Right renal pelvis (tissue), 4 donors: ENCODE measurements at places on chromosomes 2 and 18.

- DNase-seq: no peak
Measured at GRCh38 chr2:32558492-32558891, 69.4 kb upstream of the TTC27 start.

DNA sequence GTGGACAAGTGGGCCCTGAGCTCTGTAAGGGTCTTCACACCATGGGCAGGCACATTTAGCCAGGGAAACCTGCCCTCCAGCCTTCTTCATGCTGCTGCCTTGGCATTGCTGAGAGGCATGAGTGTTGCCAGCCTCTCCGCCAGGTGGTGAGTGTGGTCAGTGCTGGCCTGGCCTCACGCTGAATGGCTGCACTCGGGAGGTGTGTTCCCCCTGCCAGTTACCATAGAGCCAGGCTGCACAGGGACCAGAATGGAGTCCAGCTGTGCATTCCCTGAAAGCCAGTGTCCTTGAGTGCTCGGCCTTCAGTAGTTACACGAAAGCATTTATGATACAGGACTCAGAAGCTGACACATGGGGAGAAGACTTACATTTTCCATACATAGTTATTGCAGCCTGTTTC, 139.7 kb downstream of the ATP9B start:
- no peak for DNase-seq

GRCh38 chr2:99481941-99482340, 7.9 kb downstream of the REV1 start:
- DNase-seq: no peak

GRCh38 chr2:25586726-25587144, 86.6 kb downstream of the DTNB start:
- DNase-seq: no peak

- DNase-seq: no peak
Measured at GRCh38 chr18:76494231-76495005, 624 bp downstream of the ZNF516 start.

- DNase-seq: no peak
Measured at GRCh38 chr2:38997781-38998180, 108.1 kb downstream of the ARHGEF33 start.

- no peak for DNase-seq
Measured at GRCh38 chr18:43563780-43564179, 286.5 kb upstream of the SYT4 start.

- DNase-seq: no peak
Measured at GRCh38 chr18:54906331-54907185, 52.7 kb downstream of the CCDC68 start.

DNA sequence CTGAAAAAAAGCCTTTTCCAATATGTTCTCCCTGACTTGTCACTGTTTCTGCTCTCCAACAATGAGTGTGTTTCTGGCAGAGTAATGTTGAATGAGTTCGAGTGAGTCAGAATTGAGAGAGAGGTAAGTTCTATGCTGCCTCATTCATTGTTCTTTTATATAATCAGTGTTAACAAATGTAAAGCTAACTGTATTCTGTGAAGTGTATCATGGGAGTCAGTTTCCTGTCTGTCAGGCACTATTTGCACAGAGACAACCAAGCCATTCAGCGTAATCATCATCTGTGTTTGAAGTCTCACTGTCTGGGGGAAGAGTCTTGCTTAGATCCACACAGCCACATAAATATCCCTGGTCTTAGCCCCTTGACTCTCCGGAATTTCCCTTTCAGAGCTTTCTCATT, 22.0 kb upstream of the UPP2 start:
- DNase-seq: no peak

DNA sequence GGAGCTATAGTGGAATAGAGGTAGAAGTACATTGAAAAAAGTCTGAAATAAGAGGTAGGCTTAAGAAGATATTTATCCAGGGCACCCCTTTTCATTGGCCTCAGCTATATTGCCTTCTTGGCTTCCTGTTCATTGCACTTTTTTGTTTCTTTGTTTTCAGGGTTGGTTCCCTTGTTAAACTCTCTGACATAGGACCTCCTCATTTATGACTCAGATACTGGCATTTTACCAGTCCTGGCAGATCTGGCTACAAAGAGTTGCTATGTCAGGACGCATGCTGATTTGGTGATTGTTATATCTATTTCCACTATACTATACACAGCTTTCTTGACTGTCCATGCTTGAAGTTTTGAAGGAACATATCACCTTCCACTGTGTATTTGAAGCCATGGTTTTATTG, 60.0 kb downstream of the GCA start:
- no peak for DNase-seq

DNA sequence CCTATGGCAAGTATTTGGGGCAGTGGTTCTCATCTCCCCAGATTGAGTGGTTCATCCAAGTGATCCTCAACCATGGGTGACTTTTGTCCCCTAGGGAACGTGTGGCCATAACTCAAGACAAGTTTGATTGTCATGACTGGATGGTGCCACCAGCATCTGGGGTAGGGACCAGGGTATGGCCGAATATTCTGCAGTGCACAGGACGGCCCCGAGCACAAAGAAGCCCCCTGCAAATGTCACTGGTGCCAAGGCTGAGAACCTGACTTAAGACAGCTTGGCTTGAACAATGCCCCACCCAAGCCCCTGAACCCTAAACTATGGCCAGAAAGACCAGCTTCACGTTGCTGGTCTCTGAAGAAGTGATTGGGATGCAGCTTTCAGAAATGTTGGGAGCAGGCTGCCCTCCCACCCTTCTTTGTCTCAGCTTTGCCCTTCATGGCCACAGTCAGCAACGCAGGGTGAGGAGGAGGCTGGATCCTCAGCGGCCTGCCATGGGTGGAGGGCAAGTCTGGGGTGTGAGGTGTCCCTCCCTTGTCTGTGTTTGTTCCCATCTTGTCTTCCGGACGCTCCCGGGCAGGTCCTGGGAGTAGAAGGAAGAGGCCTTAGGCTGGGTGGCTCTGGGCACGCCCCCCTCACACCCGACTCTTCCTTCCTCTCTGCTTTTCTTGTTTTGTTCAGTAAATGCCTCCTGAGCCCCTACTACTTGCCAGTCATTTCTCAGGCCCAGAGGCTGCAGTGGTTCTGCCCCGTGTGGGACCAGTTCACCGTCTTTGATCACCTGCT, 43.4 kb downstream of the GREB1 start:
- no peak for DNase-seq

DNA sequence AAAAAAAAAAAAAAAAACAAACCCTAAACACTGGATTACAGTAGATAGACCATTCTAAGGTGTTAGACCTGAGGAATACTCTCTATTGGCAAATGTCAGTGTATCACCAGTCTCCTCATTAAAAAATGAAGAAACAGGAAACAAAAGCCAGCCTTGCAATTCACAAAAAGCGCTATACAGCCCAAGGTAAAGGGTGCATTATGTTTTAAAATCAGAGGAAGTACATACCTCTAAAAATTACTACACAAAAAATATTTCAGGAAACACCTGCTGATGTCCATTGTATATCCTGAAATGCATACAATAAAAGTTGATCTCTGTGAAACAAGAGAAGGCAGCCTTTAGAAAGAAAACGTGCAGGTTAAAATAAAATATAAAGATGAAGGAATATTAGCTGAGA, 54.9 kb upstream of the TSPYL6 start:
- DNase-seq: no peak

DNA sequence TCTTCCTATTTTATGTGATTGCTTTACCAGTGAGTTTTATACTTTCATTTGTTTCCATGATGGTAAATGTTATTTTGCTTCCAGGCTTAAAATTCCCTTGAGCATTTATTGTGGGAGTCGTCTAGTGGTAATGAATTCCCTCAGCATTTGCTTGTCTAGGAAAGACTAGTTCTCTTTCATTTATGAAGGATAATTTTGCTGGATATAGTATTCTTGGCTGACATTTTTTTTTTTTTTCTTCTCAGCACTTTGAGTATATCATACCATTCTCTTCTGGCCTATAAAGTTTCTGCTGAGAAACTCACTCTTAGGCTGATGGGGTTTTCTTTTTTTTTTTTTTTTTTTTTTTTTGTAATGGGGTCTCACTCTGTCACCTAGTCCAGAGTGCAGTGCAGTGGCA, 99.1 kb downstream of the EDAR start:
- no peak for DNase-seq

DNA sequence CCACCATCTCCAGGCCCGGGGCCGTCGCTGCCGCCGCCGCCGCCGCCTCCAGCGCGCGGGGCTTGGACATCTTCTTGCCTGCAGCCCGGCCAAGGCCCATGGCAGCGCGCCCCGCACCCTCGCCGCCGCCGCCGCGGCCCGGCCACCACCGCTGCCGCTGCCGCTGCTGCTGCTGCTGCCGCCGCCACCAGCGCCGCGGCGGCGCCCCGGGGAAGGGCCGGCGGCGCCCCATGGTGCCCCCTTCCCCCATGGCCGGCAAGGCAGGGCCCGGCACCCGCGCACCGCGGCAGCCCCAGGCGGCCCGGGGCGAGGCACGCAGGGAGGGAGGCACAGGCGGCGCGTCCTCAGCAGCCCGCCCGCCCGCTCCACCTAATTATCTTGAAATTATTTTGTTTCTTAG, 3057.4 kb downstream of the RPIA start:
- no peak for DNase-seq

- DNase-seq: no peak
Measured at GRCh38 chr2:24342110-24342910, 18.0 kb downstream of the ITSN2 start.

- DNase-seq: no peak
Measured at GRCh38 chr18:57813245-57813644, 10.1 kb upstream of the ATP8B1 start.

- no peak for DNase-seq
Measured at GRCh38 chr2:43478412-43479086, 117.3 kb downstream of the THADA start.

- no peak for DNase-seq
Measured at GRCh38 chr2:112718863-112719370, 1.9 kb upstream of the NT5DC4 start.

DNA sequence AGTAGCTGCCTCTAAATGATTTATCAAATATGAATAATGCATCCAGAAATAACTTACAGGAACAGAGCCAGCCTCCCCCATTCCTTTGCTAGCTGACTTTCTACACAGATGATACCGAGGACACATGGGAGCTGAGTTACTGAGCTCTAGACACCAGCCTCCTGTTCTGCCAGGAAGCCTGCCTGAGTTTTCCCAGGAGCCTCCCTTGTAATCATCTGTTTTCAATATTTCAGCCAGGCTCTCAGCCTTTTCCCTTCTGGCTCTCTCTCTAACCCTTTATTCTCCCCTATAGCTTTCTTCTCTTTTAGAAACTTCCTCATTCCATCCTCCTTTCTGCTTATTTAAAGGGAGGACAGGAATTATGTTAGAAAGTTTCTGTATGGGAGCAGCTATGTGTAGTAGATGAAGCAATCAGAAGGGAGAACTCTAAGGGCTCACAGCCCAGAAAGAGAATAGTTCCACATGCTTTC, 911.6 kb downstream of the TDRD15 start:
- DNase-seq: no peak

- no peak for DNase-seq
Measured at GRCh38 chr18:66005831-66006588, 255.2 kb downstream of the CDH7 start.

DNA sequence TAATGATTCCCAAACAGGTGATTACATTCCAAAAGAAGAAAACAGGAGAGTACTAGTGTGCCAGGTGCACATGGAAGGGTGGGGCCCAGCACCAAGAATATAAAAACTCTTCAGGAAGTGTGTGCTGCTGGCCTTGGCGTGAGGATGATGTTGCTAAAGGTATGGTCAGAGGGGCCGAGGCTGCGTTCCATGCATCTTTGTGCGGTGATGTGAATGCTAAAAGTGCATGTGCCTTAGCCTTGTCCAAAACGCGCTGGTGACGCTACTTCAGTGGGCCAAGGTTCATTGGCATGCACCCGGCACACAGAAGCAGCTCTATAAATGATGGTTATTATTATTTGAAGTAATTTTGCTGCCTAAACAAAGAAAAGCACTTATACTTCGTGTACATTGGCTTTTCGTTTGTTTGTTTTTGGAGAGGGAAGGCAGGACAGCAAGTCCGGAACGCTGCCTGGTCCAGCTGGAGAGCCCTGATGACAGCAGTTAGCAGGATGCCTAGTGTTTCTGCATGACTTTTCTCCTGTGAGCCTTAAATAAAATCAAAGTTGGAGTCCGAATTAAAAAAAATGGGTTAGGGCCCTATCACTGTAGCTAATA, 2.9 kb downstream of the ALKAL2 start:
- no peak for DNase-seq

DNA sequence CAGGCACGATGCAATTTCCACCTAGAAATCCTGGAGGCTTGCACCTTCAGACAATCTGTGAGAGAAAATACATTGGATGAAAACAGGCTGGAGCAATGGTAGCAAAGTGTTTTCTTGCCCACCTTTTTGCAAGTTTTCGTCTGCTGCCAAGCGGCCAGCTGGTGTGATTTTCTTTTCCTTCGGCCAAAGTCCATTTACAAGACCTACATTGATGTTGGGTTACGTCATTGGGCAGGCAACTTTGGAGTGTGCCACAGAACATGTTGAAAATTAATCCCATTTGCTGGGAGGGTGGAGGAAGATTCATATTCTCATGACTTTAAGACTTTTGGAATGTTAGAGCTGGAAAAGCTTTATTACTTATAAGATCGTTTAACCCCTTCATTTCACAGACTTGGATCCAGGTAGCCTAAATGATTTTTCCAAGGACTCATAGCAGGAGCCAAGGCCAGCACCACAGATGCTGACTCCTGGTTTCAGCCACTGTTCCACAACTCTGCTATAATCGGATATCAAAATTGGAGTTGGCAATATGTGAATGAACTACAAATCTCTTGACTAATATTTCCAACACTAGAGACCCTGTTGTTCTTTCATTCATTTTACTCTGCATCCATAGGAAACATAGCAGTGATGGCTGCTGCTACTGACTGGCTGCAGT, 352.1 kb downstream of the RND3 start:
- DNase-seq: no peak

DNA sequence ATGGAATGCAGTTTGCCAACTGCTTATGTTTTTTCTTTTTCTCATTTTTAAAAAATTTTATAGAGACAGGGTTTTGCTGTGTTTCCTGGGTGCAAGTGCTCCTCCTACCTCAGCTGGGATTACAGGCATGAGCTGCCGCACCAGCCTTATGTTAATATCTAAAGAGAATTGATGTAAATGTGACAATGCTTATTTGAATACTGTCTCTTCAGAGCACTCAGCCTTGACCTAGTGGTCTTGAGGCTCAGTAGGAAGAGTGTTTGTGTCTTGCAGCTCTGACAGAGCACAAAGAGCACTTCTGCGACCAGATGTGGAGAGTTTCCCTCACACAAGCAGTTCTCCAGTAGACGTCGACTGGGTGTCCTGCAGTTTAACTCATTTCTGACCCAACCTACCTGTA, 55.3 kb downstream of the ARHGEF4 start:
- DNase-seq: no peak
